Activated CD4-positive, alpha-beta T cell treated with anti-CD3 and anti-CD28 coated beads for 24 hours (primary cell): ENCODE measurements at places on chromosomes 3 and 15.

DNA sequence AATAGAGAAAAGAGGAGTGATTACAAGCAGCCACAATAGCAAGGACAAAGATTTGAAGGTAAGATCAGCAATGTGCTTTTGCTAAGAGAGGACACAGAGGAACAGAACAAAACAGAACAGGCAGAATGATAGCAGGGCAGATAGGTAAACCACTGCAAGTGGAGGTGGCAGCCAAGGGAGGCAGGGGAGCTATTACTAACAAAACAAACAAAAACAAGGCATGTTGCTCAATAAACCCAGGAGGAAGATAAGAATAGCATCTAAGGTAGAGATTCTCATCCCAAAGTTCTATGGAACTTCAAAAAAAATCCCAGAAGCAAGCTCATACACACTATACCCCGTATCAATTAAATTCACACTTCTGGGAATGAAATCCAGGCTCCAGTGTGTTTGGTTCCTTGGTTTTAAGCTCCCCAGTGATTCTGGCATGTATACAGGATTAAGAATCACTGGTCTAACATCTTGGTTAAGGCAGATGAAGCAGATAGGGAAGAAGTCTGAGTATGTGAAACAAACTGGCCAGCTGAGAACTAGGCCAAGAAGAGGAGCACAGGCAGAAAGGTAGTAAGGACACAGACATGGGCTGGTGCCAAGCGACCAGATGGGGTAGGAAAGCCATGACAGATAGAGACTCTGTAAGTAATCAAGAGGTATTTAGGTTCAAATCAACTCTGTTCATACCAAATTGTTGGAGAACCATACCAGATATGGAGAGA lies 189.2 kb downstream of the DTWD1 start:
- no peak for DNase-seq

- no peak for DNase-seq
Measured at GRCh38 chr3:194658477-194659242, 13.3 kb downstream of the LSG1 start.

DNA sequence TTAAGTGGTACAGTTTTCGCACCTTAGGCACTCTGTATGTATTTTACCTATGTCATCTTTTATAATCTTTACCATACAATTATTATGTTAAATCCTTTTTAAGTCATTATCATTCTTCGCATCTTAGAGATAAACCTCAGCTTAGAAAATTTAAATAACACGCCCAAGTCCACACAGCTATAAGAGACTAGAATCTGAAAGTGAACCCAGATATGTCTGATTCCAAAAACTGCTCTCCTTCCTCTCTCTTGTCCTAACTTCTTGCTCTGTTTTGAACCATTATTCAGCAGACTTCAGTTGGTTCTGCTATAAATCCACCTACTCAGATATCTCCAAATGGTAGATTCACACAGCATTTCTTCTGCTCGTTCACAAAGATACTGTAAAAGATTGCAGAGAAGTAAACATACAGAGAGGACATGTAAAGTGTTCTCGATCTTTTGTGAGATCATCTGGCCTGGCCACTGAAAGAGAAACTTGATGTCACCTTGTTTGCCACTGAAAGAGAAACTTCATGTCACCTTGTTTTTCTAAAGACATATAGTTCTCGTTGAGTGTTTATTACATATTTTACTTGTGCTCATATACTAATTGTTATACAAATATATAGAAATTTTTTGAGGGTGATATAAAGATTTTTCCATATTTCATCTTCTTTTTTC lies 533.2 kb downstream of the GRM7 start:
- DNase-seq, result no peak

- no peak for DNase-seq
Measured at GRCh38 chr3:53570709-53571108, 76.3 kb downstream of the CACNA1D start.

DNA sequence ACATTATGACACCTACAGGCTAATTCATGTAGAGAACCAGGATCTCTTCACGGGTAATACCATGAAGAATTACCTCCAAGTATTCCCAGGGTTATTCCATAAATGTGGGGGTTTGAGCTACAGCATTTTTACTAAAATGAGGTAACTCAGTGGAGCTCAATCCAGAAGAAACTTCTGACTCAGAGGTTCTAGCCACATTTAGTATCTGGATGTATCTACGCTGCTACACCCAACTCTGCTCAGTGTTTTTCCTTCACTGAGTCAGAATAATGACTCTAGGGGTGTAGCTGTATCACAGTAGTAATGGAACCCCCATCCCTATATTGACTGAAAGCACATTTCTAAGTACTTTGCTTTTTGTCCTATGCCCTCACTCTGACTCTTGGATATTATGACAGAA lies 52.4 kb downstream of the COPS2 start:
- DNase-seq, result no peak

DNA sequence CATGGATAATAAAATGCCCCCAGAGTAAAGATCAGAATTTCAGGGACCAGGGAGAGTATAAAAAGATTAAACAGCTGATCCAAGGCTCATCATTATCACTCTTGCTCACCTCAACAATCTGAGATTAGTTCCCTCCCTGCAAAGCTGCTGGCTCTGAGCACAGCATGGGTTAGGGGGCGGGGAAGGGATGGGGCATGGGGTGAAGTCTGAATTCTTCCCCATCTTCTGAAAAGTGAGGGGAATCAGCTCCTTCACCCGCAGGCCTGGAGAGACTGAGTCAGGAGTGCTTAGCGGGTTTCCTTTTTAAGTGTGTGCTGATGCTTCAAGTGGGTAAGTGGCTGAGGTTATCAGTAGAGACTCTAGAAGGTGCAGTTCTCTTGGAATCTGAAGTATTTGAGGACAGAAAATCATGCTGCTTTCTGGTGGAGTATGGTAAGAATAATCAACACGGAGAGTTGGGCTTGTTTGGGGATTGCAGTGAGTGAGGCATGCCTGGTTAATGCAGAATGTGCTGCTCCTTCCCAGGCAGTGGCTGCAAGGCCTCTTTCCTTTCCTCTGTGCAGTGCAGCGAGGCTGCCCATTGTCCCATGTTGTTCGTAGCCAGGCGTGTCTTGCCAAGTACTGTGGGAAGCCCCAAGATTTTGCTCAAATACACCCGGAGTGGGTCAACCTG lies 59.2 kb upstream of the TRAK1 start:
- DNase-seq, result no peak

DNA sequence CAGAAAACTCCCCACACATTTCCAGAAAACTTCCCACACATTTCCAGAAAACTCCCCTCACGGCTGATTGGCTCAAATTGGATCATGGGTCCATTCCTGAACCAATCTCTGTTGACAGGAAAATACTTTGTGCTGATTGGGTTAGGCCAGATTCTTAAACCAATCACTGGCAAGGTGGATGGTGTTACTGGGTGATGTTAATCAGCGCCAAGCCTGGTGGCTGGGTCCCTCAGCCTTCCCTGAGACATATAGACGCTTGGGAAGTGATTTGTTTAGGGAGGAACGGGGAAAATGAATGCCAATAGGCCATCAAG lies 199.4 kb upstream of the UBE2E2 start:
- no peak for DNase-seq

- no peak for DNase-seq
Measured at GRCh38 chr3:194632226-194632808, 902 bp downstream of the TMEM44 start.

DNA sequence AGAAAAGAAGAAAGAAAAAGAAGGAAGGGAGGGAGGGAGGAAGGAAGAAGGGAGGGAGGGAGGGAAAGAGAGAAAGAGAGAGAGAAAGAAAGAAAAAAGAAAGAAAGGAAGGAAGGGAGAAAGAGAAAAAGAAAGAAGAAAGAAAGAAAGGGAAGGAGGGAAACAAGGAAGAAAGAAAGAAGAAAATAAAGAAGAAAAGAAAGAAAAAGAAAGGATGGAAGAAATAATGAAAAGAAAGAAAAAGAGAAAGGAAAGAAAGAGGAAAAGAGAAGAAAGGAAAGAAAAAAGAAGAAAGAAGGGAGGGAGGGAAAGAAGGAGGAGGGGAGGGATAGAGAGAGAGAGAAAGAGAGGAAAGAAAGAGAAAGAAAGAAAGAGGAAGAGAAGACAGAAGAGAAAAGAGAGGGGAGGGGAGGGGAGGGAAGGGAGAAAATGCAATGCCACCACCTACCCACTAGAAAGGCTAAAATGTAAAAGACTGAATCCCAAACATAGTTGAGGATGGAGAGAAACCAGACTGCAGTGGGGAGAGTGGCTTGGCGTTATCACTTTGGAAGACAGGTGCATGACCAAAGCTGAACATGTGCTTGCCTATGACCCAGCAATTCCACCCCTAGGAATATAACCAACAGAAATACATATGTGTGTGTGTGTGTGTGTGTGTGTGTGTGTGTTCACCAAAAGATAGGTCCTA lies 66.9 kb upstream of the KLF13 start:
- DNase-seq, result no peak

GRCh38 chr15:97224191-97224641 lies 736.3 kb upstream of the ARRDC4 start:
- no peak for DNase-seq

- DNase-seq, result no peak
Measured at GRCh38 chr3:128242818-128243601, 89.7 kb downstream of the EEFSEC start.

- DNase-seq, result no peak
Measured at GRCh38 chr3:174193604-174194003, 665.5 kb upstream of the NAALADL2 start.

GRCh38 chr3:98963546-98963945 lies 62.1 kb upstream of the DCBLD2 start:
- DNase-seq, result no peak

GRCh38 chr15:60477916-60478565 lies 901 bp downstream of the ICE2 start:
- DNase-seq, result no peak

DNA sequence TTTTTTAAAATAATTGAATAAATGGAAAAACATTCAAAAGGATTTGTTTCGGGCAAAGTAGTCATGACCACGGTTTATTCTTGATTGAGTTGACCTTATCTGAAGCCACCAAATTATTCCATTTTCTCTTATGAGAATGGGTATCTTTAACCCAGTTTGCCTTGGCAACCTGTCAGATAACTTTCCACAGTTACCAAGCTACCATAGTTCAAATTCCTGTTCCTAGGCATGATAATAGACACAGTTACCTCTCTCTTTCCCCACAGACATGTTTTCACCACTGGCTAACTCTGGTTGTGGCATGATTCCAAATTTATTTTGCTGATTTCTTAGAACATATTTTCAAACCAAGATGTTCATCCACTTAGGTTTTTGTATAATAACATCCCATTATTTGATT lies 84.9 kb downstream of the NECTIN3 start:
- no peak for DNase-seq

DNA sequence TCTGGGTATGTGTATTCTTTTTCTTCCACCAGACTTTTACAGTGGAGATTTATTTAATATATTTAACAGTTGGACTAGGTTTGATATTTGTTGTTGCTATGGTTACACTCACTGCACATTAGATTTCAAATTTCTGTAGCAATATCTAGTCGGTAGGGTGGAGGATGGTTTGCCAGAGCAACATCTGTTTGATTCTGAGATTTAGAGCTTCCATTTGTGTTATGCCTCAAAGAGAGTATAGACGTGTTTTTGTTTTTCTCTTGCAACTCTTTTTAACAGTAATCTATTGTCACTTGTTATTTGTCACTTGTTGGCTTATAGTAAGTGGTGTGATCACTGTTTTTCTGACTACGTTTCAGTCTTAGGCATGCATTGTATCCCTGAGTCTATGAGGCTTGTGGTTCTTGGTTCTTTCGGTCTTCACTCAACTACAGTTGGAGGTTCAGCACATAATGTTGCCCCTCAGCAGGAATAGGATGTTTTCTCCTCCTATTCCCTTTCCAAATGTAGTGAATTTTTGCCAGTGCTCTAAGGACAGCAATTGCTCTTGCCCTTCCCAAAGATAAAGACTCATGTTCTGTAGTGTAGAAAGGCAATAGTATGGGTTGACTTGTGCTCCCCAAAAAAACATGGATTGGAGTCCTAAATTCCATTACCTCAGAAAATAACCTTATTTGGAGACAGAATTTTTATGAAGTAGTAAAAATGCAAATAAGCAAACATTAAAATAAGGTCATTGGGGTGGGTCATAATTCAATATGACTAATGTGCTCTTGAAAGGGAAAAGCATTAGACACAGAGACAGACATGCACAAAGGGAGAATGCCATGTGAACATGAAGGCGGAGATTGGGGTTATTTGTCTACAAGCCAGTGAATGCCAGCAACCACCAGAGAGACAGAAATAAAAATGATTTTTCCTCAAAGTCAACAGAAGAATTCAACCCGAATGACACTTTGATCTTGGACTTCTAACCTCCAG lies 692.1 kb downstream of the DIPK2A start:
- DNase-seq, result no peak

DNA sequence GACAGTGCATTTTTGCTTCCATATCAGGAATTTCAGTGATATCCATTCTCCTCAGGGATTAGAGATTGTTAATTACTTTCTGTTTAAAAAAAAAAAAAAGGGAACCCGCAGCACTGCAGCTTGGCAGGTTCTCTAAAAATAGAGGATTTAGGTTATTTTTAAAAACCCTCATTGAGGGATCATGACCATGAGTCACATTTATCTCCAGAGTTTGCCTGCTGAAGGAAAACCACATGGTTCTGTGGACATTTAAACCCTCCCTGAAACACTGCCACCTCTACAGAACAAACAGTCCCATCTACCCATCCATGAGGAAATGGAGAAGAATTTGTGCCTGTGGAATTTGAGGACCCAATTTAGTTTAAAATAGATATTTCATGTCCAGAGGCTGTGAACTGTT lies 66.2 kb upstream of the UBE2E1 start:
- no peak for DNase-seq

DNA sequence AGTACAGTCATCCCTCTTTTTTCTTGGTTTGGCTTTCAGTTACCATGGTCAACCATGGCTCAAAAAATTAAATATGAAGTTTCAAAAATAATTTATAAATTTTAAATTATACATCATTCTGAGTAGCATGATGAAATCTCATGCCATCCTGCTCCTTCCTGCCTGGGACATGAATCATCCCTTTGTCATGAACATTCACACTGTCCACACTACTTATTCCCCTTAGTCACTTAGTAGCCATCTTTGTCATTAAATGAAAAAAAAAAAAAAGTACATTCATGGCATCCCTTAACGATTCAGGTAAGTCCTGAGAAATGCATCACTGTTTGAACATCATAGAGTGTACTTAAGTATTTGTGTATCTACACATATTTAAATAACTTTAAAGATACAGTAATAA lies 1046.3 kb downstream of the ROBO2 start:
- DNase-seq, result no peak

DNA sequence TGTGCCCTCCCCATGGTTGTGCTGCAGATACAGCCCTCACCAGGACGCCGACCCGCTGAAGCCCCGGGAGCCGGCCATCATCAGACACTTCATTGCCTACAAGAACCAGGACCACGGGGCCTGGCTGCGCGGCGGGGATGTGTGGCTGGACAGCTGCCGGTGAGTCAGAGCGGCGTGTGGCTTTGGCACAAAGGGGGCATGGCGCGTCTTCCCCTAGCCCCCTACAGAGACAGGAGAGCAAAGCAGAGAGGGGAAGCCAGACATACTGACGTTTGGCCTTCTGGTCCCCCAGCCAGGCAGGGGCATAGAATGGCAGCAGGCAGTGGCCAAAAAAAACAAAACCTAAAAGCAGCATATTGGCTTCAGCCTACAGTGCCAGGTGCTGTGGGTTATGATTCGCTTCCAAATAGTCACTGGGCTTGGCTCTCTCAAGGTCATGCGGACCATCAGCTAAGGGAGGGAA lies 64.0 kb downstream of the MESD start:
- DNase-seq, result no peak

- no peak for DNase-seq
Measured at GRCh38 chr15:41957021-41957897, 15.1 kb downstream of the EHD4 start.
